ENCODE measurements at places on chromosomes 1 and 21.

DNA sequence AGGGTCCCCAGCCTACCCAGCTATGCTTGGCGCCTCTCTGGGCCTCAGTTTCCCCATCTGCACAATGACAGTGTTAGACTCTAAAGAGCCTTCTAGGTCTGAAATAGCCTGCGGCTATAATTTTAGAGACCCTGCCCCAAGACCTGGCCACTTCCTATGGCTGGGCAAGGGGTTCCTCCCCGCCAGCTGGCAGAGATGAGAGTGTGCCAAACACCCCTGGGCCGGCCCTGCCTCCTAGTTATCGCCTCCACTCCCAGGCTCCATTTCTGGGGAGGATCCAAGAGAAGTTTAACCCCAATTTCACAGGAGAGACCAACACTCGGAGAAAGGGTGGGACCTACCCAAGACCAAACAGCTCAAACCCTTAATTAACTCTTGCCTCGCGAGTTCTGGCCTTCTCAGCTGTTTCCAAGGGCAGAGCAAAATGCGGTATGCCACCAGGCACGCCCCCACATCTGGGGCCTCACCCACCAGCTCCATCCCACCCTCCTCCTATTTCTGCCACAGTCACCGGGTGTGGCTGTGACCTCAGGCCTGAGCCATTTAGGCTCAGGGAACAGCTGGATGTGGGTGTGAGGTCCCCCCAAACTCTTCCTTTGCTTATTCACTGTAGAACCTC is 35.7 kb downstream of the TTC39A start:
- no peak for DNase-seq

DNA sequence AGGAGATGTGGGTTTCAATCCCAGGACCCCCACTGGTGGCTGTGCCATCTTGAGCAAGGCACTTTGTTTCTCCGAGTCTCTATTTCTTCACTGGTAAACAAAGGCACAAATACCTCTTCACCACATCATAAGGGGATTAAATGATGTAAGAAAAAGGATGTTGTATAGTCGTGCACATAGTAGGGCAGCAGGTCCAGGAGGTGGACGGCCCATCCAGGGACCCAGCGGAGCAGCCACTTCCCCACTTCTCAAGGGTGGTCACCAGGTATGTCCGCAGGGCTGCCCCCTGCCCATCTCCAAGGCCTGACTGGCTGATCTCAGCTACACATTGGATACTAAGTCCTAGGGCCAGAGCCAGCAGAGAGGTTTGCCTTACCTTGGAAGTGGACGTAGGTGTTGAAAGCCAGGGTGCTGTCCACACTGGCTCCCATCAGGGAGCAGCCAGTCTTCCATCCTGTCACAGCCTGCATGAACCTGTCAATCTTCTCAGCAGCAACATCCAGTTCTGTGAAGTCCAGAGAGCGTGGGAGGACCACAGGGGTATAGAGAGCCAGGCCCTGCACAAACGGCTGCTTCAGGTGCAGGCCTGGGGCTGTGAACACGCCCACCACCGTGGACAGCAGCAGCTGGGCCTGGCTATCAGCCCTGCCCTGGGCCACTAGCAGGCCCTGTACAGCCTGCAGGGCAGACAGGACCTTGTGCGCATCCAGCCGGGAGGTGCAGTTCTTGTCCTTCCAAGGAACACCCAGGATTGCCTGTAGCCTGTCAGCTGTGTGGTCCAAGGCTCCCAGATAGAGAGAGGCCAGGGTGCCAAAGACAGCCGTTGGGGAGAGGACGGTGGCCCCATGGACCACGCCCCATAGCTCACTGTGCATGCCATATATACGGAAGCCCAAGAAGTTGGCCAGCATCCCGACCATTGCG is 4.0 kb downstream of the AGT start:
- no peak for DNase-seq

DNA sequence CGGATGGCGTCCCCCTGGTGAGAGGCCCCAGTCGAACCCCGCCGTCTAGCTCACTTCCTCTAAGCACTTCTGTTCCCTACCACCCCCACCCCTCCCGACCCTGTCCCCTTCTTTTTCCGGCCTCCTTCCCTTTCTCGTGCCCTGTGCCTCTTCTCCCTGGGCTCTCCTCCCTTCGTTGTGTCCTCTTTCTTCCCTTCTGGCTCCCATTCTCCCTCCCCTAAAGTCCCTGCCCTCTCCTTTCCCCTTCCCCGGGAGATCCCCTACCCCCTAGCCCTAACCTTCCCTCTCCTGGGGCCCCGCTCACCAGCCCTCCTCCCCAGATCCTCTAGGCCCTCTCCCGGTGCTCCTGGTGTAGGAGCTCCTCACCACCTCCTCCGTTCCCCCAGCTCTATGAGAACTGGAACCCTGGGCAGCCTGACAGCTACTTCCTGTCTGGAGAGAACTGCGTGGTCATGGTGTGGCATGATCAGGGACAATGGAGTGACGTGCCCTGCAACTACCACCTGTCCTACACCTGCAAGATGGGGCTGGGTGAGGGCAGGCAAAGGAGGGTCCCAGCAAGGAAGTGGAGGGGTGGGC is 15.9 kb downstream of the BCAN start:
- DNase-seq = no peak

- no peak for DNase-seq
Measured at GRCh38 chr1:218397752-218398339, 52.7 kb downstream of the TGFB2 start.

GRCh38 chr21:35783721-35784120 is 276.6 kb downstream of the SETD4 start:
- DNase-seq = no peak

DNA sequence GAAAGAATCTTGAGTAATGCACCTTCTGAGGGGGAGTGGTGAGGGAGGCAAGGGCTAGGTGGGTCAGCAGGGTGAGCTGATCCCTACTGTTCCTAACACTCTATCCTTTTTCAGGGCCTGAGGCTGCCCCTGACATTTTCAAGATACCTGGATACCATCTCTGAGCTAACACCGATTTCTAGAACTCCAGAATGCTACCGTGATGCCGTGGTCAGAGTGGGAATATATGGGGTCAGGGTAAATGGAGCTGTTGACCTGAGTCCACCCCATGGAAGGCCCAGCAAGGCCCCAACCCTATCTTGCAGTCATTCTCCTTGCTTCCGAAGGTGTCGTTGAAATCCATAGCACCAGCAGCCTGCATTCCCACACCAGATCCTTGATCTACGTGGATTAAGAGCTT is 18.0 kb upstream of the PTPRF start:
- no peak for DNase-seq

- DNase-seq = no peak
Measured at GRCh38 chr1:2165646-2166045, 28.9 kb downstream of the FAAP20 start.

GRCh38 chr1:57707631-57708030 is 283.8 kb upstream of the DAB1 start:
- DNase-seq = no peak

DNA sequence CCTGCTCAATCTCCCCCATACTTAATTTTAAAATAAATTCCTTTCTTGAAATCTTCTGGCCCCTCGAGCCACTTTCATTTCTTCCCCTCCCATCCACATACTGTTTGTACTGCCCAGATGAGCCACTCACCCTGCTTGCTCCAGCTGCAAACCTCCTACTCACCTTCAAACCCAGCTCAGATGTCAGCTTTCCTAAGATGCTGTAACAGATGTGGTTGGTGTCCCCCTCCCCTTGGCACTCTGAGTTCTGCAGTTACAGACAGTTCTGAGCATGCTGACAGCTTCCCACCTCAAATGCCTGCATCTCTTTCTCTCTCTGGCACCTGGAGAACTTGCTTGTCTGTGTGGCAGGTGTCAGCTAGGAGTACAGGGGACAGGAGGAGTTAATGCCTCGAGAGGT is 106.7 kb downstream of the PTPRU start:
- no peak for DNase-seq

- no peak for DNase-seq
Measured at GRCh38 chr1:41682845-41683625, 198.6 kb upstream of the EDN2 start.

GRCh38 chr1:220330265-220330664 is 58.0 kb upstream of the RAB3GAP2 start:
- DNase-seq = no peak

Data from NAMALWA (cell line).